ENCODE measurements at places on chromosomes 4 and X.

GRCh38 chr4:5878359-5878758 is 14.5 kb downstream of the CRMP1 start:
- no peak for DNase-seq

DNA sequence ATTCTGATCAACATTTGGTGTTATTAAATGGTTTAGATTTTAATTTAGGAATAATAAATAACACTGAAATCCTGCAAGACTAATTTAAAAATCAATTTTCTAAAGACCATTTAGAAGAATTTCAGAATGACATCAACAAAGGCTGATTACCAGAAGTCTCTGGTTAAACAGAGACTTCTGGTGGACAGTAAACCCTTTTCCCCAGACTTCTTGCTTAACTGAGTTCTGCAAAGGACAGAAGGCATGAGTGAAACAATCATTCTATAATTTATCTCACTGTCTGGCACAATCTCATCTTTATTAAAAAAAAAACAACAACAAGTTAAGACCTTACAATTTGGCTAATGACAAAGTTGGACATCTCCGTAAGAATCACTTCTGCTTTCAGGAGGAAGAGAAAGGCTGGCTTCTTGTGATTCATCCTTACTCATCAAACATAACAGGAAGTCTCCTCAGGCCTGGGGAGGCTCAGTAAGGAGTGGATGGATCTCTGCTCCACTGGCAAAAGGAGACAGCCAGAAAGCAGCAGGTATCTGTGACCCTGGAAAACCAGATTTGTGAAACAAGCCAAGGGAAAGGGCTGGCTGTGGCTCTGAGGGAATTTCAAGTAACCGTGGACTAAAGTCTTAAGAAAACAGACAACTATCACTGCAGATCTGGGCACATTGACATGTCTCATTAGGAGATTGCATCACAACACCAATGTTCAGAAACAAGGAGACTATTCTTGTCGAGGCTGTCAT is 908 bp upstream of the TLR6 start:
- peak; percentile 80 for DNase-seq

- DNase-seq: no peak
Measured at GRCh38 chr4:184814686-184815045, 11.1 kb downstream of the ACSL1 start.

- DNase-seq: no peak
Measured at GRCh38 chrX:24662352-24662751, 15.2 kb upstream of the PCYT1B start.

GRCh38 chr4:16261313-16261878 is 35.1 kb upstream of the TAPT1 start:
- no peak for DNase-seq

DNA sequence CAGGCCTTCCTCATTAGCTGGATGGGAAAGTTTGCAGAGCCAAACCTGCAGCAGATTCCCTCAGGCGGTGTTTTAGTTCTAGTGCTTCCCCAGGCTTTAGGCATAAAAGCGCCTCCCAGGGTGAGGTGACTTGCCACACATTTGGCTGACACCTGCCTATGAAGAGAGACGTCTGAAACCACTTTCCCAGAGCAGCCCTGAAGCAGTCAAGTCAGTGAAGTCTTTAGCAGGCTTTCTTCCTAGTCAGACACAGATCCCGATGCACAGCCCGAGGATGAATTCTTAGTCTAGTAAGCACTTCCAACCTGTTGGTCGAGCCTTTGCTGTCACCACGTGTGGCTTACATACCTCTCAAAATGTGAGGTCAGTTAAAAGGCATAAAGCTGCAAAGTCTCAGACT is 484.1 kb downstream of the SMARCA1 start:
- DNase-seq: no peak

- no peak for DNase-seq
Measured at GRCh38 chr4:7679406-7680040, 244.8 kb upstream of the PSAPL1 start.

- no peak for DNase-seq
Measured at GRCh38 chr4:141731481-141731880, 95.1 kb downstream of the IL15 start.

DNA sequence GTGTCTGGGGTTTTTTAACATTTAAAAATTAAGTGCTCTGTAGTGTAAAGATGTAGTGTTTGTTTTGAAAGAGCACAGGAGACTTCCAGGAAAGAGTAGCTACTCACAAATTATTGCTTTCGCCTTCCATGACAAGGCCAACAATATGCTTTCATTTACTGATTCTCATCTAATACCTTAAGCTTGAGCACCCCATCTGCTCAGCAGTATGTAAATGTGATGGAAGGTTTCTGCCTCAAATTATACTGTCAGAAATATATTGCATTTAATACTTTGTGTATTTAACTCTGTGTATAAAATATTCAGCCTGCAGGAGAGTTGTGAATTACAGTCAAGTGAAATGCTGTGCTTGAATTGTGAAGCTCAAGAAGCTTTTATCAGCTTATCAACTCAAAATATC is 296.3 kb upstream of the ATOH1 start:
- no peak for DNase-seq

GRCh38 chr4:147388018-147388417 is 92.9 kb upstream of the EDNRA start:
- DNase-seq: no peak

DNA sequence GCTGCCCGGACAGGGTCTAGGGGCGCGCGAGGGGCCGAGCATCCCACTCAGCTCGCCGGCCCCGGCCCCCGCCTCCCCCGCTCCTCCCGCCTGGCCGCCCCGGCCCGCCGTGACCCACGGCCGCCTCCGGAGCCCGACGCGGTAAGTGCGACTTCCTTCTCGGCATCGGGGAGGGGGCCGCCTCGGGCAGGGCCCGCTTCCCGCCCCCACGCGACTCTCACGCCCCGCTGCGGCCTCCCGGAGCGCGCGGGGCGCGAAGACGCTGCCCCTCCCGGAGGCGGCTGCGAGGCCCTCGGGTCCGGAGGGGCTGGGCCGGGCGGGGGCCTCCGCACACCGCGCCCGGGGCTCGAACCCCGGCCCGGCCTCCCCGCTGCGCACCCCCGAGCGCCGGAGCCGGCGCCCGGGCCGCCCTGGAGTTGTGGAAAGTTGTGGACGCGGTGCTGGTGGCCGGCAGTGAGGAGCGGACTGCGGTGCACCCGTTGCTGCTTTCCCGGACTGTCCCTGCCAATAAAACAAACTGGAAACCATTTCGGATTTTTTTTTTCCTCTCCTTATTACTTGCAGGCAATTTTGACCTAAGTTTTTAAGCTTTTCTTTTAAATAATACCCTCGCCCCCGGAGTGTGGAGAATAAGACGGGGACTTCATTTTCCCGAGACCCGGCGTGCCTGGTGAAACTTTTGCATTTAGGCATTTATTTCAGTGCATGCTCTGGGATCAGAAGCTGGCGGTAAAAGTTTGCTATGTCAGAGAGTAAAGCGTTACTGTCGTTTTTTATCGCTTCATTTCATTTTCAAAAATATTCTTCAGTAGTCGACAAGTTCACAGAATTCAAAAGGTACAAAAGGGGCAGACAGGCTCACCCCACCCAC is 13.0 kb upstream of the TMEM156 start:
- DNase-seq: peak; percentile 26

DNA sequence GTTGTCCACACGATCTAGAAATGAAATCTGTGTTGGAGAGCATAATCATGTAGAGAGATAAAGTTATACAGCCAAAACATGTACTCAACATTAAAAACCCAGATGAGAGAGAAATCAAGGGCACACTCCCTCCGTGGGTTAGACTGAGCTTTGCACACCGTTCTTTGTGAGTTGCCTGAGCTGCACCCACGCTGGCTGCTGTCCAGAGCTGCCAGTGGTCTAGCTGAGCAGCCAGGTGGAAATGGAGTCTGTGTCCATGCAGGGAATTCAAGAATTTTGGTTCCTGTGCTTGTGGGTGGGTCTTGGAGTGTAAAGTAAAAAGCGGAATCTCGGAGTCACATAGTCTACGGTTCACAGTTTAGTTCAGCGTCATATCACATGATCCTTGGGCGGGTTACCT is 84.6 kb downstream of the GPR143 start:
- DNase-seq: no peak

DNA sequence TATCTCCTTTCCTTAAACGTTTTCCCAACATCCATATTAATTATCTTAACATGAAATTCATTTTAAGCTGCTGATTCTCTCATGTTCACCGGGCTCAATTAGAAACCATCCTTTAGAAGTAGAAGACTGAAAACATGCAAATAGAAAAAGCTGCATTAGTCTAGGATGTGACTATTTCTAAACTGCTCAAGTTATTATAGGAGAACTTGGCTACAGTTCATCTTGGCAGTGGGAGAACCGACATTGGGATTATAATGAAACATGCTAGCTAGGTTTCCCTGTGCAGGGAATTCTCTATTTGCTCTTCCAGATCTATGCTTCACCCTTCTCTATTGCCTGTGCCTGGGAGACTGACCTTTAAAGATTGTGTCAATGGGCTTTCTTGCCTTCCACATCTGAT is 151.0 kb upstream of the PPARGC1A start:
- DNase-seq: no peak

DNA sequence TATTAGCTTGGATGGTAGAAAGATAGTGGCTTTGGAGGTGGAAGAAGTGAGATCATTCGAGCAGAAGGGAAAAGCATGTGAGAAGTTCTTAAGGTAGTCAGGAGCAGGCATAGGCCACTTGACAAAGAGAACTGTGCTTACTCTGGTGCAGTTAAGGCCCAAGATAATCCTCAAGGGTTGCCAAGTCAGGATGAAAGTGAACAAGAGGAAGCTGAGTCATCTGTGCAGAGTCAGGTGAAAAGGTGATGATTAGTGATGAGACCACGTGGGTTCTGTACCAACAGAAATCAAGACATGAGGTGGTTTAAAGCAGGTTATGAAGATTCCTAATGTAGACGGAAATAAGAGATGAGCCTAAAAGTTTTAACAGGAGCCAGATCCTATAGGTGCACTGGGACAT is 369.8 kb downstream of the DTHD1 start:
- DNase-seq: no peak

DNA sequence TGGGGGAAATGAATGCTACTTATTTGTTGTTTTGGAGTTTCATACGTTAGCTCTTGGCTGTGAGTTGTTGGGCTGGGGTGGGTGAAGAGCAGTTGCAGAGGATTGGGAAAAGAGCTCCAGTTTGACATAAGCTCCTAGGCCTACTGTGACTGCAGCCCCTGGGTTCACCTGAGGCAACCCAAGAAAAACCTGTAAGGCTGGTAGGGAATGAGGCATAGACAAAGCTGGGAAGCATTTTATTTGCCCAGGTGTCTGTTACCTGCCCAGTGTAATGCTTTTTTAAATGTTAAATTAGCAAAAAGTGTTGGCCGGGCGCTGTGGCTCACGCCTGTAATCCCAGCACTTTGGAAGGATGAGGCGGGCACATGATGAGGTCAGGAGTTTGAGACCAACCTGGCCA is 160.0 kb downstream of the FHIP1A start:
- no peak for DNase-seq

- no peak for DNase-seq
Measured at GRCh38 chr4:3829956-3830773, 64.0 kb downstream of the ADRA2C start.

DNA sequence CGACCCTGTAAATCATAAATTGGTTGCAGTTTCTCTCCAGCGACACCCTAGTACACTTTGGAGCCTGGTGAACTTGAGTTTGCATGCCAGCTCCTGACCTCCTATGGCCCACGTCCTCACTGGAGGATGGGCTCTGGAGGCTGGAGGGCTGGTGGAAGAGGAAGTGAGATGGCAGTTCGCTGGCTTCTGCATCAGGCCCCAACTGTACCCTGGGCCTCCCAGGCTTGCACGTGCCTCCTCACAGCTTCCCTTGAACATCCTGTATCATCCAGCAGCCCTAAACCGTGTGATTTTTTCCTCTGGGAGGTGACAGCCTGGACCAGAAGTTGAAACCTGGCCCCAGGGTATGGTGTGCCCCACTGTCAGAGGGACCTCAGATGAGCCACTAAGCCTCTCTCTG is 78.5 kb downstream of the HTRA3 start:
- DNase-seq: no peak

- no peak for DNase-seq
Measured at GRCh38 chrX:10040961-10041360, 73.8 kb downstream of the CLDN34 start.

- DNase-seq: no peak
Measured at GRCh38 chr4:26386386-26386785, 65.6 kb downstream of the RBPJ start.

DNA sequence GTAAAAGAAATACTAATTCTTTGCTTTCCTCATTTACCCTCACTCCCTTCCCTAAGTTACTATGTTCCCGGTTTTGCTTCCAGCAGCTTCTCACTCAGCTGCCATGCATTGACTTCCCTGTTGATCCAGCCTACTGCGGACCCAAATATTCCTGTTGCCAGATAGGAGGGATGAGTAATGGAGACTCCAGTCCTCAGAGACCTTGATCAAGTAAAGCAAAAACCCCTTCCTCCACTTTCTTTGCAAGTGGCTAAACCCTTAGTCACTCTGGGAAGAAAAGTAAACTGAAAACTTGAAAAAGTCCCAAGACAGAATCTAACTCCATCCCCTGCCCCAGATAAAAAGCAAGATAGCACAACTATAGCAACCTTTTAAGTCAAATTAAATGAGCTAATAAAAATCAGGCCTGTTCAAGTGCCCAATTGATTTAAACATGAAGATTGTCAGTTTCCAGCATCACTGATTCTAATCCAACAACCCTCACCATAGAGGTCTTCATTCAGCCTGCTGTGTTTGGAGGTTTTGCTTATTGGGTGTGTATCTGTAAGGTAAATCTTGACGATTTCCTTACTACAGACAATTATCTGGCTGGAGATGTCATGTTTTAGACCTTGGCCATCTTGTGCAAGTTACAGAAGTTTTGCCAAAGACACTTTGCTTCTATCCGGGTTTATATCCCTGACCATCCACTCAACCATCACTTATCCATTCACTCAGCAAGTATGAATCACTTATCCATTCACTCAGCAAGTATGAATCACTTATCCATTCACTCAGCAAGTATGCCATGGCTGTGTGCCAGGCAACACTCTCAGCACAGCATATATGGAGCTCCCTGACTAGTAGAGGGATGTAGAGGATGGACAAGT is 17.6 kb downstream of the FGFBP1 start:
- DNase-seq: peak; percentile 9

DNA sequence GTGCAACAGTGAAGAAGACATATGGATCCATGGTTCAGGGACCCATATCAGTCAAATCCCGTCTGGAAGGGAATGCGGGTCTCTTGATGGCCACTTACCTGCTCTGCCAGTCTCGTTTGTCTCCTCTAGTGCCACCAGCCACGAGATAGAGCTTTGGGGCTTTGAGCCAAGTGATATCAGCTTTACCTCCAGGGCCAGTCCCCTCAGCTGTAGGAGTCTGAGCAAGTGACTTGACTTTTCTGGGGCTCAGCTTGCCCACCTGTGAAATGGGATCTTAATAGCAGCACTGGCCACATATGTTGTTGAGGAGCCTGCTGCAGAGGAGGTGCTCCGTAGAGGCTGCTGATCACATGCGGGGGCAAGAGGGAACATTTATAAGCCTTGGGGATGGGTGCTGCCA is 1.2 kb downstream of the SLC2A9 start:
- DNase-seq: no peak

GRCh38 chrX:110241816-110242215 is 76.1 kb downstream of the AMMECR1 start:
- no peak for DNase-seq

- peak; percentile 42 for DNase-seq
Measured at GRCh38 chr4:116180157-116180601, 905.2 kb downstream of the TRAM1L1 start.

Data from SK-MEL-5 (cell line).